ENCODE measurements at places on chromosomes 5 and 9.
A peak's percentile ranks its signal among the peaks of the same experiment; 100 is the strongest.

- DNase-seq = no peak
These were observed 1.5 kb downstream of the GDNF start for GRCh38 chr5:37838152-37838932.

- no peak for DNase-seq
These were observed 27.8 kb upstream of the TNFSF8 start for GRCh38 chr9:114958021-114958843.

- DNase-seq = peak; percentile 82
These were observed at the start of gene AIF1L for GRCh38 chr9:131096269-131097125. Gene AIF1L (plus strand): TSS chr9:131096531. CDS start chr9:131096630, 99 bp downstream.

DNA sequence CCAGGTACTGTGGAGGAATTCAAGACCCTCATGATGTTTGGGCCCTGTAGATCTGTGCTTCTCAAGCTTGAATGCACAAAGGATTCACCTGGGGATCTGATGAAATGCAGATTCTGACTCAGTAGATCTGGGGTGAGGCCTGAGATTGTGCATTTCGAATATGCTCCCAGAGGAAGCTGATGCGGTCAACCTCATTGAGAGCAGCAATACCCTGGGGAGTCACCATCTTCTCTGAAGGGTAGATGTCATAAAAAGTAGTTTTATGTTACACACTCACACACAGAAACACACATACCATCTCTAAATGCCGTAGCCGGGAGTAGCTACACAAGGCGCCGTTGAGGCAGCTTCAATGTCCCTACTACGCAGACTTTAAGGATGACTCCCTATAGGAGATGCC is 55.8 kb upstream of the CPEB4 start:
- DNase-seq = no peak

DNA sequence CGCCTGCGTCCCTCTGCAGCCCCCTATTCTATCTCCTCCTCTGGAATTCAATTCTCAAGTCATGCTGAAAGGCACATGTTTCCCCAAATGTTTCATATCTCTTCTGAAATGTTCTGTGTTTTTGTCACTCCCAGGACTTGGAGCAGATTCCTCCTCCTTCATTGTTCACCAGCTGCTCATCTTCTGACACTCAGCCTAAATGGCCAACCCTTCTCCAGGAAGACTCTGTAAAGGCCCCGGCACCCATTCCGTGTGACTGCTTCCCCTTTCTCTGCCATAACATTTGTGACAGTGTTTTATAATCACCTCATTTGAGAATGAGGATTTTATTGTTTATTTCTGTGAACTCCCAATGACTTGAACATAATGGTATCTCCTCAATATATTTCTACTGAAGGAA is 170.8 kb upstream of the ADAMTS16 start:
- no peak for DNase-seq

DNA sequence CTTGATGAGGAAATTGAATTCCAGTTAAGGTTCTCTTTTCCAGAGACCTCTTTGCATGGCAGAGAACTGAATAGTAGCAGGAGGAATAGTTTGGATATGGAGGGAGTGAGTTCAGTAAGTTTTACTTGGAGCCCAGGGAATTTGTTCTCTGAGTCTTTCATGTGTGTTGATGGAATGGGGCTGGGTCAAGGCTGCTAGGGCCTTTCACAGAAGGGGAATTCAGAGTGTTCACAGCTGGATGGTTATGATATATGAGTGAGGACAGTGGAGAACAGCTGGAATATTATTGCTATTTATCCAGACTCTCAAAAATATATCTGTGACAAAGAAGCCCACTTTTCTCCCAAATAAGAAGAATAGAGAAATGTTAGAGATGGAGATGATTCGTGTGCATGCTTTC is 372.8 kb downstream of the PLK2 start:
- DNase-seq = no peak

- no peak for DNase-seq
These were observed 539.9 kb downstream of the BRINP1 start for GRCh38 chr9:118829334-118829733.

DNA sequence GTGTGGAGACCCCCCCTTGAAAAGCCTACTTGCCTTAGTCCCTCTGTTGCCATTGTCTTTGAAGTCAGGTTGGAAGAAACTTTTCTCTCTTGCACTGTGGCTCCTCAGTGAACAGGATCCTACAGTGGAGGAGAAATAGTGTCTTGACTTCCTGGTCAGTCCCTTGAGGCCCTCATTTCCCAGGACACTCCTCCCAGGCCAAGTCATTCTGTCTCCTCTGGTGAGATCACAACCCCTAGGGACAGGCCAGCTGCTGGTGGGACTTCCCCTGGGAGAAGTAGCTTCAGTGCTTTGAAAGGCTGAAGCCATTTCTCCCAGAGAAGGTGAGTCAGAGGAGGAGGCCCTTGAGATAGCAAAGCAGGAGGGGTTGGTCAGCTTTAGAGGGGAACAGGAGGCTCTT is 10.1 kb upstream of the GRIA1 start:
- no peak for DNase-seq

- DNase-seq = no peak
These were observed 84.6 kb upstream of the RASEF start for GRCh38 chr9:83147315-83148149.

DNA sequence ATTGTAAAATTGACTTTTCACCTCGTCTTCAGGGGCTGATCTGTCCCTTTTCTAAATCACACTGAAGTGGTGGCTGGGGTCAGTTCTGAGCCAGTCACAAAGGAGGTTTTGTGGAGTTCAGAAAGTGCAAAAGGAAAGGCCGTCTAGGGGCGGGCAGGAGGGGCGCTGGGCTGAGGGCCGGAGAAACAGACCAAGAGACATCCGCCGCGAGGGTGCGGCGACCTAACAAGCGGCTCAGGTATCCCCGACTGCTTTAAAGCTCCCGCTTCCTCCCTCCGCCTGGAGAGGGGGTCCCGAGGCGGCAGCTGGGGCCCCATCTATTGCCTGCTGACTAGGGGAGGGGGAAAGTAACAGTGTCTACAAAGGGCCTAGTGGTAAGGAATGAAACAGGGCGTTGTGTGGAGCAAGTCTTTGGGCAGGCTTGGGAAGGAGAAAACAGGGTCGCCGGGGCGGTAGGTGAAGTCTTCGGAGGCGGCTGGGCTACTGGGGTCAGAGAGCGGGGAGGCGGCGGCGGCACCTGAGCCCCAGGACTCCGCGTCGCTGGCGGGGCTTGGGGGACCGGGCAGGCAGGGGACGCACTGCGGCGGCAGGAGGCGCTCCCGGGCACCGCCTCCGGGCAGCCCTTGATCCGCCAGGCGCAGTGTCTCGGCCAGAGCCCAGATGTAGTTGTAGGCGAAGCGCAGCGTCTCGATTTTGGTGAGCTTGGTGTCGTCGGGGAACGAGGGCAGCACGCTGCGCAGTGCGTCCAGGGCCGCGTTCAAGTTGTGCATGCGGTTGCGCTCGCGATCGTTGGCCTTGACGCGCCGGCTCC is 950 bp downstream of the NEUROG1 start:
- DNase-seq = no peak

GRCh38 chr5:28165096-28165495 is 1126.7 kb upstream of the CDH9 start:
- DNase-seq = no peak

GRCh38 chr9:134814598-134815215 is 65.9 kb upstream of the FCN2 start:
- no peak for DNase-seq

DNA sequence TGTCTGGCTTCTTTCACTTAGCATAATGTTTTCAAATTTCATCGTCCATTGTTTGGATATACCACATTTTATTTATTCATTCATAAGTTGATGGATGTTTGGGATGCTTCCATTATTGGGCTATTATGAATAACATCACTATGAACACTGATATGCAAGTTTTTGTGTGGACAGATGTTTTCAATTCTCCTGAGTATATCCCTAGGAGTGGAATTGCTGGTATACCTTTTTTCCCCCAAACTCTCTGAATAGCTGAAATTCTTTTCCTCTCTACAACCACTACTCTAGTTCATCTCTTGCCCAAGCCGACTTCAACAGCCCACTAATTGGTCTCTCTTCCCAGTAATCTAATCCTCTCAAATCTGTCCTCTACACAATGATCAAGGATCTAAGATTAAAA is 4.7 kb upstream of the ZFR start:
- no peak for DNase-seq

- no peak for DNase-seq
These were observed 26.0 kb downstream of the BDP1 start for GRCh38 chr5:71481441-71481840.

- DNase-seq = no peak
These were observed 122.7 kb downstream of the DAB2IP start for GRCh38 chr9:121773954-121774714.

- DNase-seq = no peak
These were observed 592.8 kb downstream of the CSNK1G3 start for GRCh38 chr5:124104821-124105220.

DNA sequence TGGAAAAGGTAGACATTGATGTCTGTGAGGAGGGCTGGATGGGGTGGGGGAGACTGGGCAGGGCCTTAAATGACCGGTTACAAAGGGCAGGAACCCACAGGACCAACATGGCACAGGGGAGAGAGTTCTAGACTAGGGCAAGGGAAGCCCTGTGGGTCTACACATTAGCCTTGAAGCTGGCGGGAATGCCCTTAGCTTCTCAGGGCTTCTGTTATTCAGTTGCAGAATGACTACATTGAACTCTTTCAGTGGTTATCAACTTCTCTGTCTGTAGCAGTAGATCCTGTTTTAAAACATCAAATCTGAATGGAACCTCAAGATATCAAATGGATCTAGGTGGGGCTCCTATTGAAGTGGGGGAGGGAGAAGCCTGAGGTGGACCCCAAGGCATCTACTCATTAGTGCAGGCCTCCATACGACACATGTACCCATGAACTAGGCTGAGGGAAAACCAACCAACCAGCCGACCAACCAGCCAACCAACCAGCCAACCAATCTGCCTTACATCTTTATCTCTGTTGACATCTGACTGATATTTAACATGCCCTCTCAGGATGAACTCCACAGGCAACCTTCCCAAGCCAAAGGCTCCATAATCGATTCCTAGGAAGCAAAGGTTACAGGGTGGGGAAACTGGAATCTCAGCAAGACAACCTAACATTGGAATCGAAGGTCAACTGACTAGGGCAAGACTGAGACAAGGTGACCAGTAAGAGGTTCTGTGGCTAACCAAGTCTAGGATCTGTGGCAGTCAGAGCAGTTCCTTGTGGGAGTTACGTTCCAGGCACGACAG is 48.3 kb downstream of the DAP start:
- no peak for DNase-seq

DNA sequence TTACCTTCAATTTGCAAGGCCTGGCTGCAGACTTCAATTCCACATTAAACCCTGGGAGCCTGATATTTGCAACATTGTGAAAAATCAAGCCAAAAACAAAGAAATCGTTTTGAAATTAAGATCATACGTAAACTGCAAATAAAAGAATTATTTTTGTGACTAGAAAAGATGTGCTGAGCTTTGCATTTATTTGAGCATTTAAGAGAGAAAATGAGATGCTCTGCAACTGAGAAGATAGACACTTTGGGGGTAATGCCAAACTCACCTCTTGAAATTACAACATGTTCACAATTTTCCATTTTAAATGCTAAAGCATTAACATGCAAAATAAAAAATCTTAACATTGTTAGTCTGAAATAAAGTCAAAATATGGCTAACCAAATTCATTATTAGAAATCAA is 46.6 kb downstream of the CSNK1A1 start:
- DNase-seq = no peak

DNA sequence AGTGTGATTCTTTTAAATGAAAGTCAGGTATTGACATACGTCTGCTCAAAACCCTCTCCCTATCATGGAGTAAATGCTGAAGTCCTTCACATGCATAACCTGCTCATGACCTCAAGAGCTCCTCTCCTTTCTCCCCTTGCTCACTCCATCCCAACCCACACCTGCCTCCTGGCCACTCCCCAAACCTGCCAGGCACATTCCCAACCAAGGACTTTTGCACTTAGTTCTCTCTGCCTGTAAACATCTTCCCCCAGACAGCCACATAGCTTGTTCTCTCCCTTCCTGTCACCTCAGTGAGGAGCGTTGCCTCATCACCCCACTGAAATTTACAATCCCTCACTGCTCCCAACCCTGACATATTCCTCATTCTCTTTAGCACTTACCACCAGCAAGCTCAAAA is 8.7 kb downstream of the SETD9 start:
- no peak for DNase-seq

DNA sequence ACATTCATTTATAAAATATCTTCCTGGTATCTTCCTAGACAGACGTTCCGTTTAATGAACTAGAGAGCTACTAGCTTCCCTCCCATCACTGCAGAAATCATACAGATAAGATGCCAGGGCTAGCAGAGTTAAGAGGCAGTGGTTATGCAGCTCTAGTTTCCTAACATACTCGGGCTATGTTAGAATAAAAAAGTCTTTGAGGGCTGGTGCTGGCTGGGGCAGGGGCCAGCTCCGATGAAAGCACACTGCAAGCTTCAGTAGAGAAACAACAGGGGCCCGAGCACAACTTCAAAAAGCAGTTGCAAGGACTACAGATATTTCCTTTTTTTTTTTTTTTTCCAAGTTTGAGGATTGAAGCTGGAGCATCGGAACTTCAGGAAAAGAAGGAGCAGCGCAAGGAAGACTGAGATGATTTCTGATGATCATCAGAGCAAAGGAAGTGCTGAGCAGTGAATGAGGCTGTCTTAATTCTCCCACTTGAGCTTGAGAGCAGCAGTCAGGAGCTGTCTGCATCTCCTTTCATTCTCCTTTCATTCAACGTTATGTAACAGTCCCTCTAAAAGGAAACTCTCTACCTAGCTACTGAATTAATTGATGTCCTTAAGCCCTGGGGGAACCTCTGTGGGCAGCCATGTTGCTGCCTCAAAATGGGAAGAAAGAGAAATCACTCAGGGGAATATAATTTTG is 47.6 kb upstream of the ADCY2 start:
- no peak for DNase-seq

GRCh38 chr5:95235439-95235982 is 49.4 kb downstream of the MCTP1 start:
- no peak for DNase-seq

- DNase-seq = no peak
These were observed 41.3 kb upstream of the LPCAT1 start for GRCh38 chr5:1564824-1565736.

- peak; percentile 67 for DNase-seq
These were observed 24.3 kb upstream of the POMT1 start for GRCh38 chr9:131478421-131478868.

DNA sequence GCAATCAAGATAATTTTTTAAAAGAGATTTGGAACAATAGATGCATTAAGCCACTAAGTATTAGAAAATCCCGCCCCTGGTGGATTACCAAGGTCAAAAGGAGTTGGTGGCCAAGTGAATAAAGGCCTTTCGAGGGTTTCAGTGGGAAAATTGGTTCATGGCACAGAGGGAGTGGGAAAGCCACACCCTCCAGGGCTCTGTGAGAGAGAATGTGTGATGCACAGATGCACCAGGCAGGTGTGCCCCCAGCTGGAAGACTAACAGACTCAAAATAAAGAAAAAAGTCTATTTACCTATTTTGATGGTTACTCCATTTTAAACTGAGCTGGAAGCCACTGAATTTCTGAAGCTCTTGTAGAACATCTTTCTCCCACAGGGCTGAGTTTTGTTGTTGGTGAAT is 278.0 kb downstream of the DRD1 start:
- no peak for DNase-seq
